MCF 10A (cell line): ENCODE measurements at places on chromosomes 1 and 21.

DNA sequence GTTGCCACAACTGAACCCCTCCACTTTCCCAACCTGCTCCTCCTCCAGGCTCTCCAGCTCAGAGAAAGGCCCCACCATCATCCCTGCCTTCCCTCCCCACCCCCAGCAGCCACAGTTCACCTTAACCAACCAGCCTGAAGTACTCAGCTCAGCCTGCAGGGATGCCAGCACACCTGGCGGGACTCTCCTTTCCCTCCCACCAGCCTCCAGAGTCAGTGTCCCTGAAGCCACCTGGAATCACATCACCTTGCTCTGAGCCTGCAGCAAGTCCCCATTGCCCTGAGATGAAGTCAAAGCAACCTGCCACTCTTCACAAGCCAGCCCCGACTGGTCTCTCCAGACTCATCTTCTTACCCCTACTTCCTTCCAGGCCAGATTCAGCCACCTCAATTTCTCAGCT, 26.2 kb upstream of the ZC3H12A start:
- DNase-seq: no peak

DNA sequence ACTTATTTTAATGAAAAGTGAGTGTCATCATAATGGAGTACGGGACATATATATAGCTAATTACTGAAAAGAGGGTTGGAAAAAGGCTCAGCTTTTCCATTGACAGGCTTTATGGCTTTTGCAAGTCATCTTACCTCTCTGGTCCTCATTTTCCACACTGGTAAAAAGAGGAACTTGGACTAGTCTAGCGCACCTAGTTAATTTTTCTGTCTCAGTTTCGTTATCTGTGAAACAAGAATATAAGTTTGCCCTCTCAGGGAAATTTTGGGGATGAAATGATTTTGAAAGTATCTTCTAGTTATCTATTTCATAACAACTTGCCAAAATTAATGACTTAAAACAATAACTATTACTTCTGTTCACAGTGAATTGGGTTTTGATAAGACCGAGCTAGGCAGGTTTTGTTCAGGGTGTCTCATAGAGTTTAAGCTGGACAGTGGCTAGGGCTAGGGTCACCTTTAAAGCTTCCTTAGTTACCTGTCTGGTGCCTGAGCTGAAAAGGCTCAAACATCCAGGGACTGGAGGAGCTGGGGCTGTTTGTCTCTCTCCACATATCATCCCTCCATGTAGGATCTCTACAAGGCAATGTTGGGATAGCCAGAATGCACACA, 91.7 kb downstream of the TYW3 start:
- DNase-seq: no peak

DNA sequence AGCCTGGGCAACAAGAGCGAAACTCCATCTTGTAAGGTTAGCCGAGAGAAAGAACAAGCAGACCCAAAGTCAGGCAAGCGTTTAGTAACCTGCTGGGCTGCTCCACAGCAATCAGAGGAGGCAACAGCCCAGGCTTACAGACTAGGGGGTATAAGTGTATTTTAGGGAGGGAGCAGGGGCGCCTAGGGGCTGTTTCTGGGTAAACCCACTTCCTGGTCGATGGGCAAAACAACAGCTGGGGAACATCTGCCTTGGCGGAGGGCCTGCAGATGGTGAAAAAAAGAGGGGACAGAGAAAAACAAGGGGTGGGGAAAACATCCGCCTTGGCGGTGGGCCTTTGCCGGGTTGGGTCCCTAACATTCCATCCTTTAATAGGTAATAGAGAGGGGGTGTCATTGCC, 5.2 kb downstream of the TAS1R1 start:
- no peak for DNase-seq

DNA sequence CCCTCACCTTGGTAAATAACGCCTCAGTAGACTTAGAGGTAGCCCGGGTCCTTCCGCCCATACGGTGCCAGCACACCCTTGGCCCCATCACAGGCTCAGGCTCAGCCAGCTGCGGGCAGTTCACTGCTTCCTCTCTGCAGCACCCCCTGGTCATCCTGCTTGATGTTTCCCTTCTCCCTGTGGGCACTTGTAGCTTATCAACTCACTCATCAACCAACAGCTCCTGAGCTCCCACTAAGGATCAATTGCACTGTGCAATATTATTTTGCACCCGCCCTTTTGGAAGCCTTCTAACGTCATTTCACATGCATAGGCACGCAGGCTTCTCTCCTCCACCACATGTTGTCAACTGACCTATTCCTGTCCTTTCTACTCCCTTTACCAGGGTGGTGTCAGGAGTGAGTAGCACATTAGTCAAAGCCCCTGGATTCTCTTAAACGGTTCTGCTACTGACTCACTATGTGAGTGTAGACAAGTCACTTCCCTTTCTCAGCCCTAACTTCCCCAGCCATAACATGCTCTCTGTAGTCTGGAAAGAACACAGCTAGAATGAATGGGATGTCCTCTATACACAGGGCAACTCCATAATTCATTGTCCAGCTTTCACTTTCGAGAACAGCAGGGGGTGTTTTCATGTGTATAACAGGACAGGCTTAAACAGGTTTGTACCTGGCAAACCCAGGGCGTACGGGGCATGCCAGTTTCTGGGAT, 47.1 kb upstream of the IRF2BP2 start:
- peak; percentile 100 for DNase-seq

DNA sequence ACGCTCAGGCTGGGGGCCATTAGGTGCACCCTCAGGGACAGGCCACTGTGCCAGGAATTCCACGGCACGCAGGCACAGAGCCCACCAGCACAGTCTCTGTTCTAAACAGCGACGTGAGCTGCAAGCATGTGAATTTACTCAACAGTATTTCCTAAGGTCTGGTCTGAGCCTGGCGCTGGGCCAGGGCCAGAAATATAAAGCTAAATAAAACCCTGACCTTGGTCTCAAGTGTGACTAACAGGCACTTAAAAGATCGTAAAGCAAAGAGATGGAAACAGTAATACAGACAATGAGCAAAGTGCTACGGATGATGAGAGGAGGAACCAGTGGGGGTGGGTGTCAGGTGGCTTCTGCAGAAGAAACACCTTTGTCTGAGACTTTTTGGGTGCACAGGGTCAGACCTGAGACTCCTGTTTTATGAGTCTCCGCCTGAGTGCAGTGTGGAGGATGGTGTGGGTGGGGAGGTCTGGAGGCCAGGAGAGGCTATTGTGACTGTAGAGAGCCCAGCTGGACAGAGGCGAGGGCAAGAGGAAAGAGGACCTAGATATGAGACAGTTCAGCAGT, 53.4 kb upstream of the EDN2 start:
- DNase-seq: peak; percentile 70

- no peak for DNase-seq
These were observed 214.9 kb downstream of the HLX start for GRCh38 chr1:221093903-221094791.

DNA sequence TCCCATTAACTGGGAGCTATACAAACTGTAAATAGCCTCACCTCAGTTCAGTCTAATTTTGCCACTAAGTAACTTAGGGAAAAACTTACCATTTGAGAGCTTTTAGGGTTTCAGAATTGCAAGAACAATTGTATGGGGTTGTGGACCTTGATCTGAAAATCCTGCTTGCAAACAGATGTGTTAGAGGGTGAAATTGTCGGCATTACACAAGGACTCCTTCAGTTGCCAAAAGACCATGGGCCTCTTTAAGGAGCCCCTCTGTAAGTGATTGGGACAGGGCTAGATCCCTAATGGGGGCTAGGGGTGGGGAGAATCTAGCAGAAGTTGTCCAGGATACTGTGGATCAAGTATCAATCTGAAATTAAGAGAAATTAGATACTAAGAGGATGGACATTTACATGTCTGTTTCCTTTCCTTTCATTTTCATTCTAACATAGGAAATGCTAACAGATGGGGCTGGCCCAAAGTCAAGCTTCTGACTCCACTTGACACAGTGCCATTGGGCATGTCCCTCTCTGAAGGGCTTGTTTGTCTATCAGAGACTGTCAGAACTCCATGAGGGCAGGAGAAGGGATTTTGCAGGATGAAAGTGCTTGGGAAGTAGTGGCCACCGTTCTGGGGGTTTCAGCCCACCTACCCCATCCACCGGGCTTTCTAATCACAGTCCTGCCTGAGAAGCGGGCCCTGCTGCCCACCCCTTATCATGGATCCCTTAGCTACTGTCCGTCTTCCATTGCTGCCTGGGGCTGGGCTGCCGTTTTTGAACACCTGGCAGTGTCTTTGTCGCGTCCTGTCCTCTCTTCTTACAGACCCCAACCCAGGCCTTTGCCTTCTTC, 54.7 kb downstream of the STUM start:
- DNase-seq: peak; percentile 91

DNA sequence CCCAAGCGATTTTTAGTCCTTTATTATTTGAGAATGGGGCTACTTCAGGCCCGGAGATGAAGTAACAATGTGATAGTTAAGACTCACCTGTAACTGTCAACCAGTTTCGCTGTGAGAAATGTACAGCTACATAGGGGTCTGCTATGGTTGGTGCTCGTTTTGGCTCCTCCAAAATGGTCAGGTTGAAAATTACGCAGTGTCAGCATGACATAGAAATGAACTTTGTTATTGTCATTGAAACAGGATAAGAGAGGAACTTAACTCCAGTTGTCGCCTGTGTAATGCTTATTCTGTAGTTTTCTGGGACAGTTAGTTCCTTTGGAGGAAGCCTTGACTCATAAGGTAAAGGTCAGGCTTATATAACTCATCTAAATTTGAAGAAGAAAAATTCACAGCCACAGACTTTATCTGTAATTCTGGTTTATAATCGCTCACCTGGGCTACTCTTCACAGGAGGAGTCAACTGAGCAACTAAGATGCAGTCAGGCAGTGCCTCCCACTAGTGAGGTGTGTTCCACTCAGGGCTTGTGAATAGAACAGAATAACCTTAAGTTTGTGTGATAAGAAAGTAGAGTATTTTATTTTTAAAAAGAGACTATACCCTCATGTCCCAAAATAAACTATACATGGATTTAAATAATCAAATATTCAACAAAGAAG, 130.9 kb downstream of the CD247 start:
- DNase-seq: no peak

GRCh38 chr1:246106342-246106763, 400.7 kb downstream of the SMYD3 start:
- DNase-seq: no peak

DNA sequence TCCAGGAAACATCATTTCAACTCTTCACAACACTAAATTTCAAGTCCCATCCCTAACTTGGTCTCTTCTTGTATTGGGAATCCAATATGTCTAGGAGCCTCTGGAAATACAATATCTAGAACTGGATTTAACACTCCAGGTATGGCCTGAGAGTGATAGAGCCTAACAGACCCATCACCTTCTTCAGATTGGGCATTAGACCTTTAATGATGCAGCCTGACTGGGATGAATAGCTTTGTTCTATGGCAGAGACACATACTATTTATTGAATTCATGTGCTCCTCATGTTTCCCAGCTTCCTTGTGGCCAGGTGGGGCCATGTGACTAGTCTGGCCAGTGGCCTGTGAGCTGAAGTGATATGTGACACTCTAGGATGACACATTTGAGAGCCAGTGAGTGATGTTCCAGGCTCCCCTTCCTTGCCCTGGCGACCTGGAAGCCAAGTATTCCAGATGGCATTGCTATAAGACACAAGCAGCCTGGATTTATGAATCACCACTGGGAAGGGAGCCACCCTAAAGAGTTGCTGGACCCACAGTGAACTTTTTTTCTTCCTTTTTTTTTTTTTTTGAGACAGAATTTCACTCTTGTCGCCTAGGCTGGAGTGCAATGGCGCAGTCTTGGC, 31.0 kb upstream of the POU3F1 start:
- DNase-seq: no peak

GRCh38 chr1:27153549-27153886, 1.4 kb downstream of the SLC9A1 start:
- DNase-seq: no peak

DNA sequence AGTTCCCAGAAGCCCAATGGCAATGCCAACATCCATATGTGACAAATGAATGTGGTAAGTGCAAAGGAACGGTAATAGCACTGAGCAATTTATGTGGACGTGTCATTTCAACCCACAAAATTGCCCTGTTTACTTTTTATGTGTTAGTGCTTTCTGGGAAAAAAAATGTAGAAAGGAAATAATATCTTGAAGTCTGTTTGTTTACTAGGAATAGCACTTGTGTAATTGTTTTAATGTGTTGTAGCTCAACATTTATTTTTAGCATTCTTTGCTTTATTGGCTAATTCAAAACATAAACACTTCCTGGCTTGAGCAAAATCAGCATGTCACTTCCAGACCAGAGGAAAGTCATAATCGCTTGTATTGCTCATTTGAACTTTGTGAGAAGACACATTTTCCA, 224.8 kb upstream of the KCNK2 start:
- peak; percentile 55 for DNase-seq

- DNase-seq: no peak
These were observed 42.6 kb upstream of the PIGV start for GRCh38 chr1:26745191-26745590.

GRCh38 chr1:108152782-108153222, 47.3 kb downstream of the SLC25A24 start:
- DNase-seq: no peak

DNA sequence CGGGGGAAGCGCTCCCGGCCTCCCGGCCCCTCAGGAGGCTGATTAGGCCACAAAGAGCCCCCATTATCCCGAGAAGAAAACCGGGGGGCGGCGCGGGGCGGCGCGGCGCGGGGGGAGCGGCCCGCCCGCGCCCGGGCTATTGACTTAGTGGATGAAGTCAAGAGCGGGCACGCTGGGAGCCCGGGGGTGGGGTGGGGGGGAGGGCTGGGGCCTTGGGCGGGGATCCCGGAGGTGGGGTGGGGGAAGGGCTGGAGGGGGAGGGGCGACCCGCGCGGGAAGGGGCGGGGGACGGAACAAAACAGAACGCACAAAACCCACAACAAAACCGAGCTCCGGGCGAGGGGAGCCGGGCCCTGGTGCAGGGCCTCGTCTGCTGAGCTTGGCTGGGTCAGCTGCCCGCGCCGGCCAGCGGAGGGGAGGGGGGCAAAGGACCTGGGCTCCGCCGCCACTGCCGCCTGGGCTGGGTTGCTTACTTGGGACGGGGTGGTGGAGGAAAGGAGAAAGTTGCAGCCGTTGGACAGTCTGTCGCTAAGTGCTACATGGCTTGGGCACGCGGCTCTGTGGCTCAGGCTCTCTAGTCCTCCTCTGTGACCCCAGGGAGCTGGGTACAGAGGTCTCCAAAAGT, 16.3 kb downstream of the PAX7 start:
- no peak for DNase-seq

GRCh38 chr1:230141021-230141648, 74.1 kb downstream of the GALNT2 start:
- DNase-seq: peak; percentile 45
